Right ventricle myocardium superior (tissue), 1 donor: ENCODE measurements at places on chromosomes 6 and 20. TPM values are rescaled to one million over a fixed set of nuclear protein-coding genes. Genes with fewer than 3 reads are reported as not detected.
A peak's percentile ranks its signal among the peaks of the same experiment; 100 is the strongest.

DNA sequence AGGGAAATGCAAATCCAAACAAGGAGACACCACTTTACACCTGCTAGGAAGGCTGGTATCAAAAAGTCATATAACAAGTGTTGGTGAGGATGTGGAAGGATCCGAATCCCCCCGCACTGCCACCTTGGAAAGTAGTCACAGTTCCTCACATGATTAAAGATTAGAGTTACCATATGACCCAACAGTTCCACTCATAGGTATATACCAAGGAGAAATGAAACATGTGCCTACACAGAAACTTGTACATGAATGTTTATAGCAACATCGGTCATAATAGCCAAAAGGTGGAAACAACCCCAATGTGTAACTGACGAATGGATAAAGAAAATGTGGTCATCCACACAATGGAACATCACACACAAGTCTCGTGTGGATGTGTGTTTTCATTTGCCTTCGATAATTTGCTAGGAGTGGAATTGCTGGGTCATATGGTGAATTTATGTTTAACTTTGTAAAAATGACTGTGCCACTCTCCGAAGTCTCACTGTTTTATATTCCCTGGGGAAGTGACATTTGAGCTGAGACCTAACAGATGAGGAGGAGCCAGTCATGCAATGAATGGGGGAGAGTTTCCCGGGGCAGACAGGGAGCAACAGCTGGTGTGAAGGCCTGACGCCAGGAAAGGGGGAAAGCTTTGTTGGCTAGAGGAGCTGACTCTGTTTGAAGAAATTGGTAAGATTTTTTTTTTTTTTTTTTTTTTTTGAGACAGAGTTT lies 125.9 kb upstream of the MLN start:
- DNase-seq = no peak

SAMD3 gene
- 0.19 TPM for total RNA-seq

SPDEF gene
- not detected for total RNA-seq

GMNN gene
- total RNA-seq = 7.1 TPM

DNA sequence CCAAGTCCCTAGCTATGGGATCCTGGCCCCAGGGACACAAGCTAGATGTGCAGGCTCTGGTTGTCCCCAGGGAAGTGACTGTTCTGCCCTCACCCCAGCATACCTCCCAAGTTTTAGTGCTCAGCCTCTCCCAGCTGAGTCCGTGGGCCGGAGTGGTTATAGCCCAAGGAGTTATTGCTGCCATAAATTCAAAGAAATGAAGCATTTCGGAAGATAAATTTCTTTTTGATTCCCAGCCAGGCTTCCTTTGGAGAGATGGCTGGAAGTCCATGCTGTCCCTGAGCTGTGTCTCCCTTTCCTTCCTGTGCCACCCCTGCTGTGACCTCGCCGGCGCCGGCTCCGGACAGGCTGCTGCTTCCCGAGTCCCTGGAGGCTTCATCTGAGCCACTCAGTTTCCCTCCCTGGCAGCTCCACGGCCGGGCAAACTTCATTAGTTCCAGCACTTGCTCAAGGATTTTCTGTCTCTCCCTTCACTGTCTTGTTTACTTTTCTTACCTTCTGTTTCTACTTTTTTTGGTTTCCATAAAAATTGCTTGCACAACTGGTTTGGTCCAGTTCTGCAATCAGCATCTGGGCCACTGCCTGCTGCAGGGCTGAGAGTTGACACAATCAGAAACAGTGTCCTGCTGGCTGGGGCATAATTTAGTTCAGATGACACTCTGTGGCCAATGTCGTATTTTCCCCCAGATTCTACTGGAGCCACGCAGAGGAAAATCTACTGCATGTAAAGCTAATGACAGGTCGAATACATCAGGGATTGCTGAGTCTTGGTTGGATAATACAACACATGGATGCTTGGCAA lies 225.5 kb downstream of the SYNDIG1 start:
- no peak for DNase-seq

TEAD3 gene
- total RNA-seq = 25.4 TPM

TP53TG5 gene
- 1.2 TPM for total RNA-seq

BPI gene
- total RNA-seq = 0.11 TPM

DNA sequence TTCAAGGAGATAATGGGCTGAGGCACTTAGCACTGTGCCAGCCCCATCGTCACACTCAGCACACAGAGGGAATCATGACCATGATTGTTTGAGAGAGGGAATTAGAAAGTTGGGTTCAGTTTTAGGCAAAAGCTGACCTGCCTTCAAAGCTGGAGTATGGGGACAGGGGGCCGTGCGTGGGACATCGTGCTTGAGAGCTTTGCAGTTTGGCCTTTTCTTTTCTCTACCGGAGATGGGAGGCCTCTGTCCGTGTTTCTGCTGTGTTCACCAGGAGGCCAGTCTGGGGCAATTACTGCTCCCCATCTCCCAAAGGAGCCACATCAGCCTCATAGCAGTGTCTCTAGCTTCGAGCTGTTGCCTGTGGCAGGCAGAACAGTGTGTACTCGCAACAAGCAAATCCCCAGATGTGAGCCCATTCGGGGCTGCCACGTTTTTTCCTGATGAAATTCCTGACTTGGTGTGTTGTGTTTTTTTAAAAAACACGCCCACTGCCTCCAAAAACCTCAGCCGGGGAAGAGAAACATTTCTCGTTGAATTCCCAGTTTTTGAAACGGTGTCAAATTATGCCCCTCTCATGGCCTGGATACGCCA lies 20.2 kb downstream of the EYA2 start:
- DNase-seq = peak; percentile 64

NMBR gene
- total RNA-seq = not detected

DNA sequence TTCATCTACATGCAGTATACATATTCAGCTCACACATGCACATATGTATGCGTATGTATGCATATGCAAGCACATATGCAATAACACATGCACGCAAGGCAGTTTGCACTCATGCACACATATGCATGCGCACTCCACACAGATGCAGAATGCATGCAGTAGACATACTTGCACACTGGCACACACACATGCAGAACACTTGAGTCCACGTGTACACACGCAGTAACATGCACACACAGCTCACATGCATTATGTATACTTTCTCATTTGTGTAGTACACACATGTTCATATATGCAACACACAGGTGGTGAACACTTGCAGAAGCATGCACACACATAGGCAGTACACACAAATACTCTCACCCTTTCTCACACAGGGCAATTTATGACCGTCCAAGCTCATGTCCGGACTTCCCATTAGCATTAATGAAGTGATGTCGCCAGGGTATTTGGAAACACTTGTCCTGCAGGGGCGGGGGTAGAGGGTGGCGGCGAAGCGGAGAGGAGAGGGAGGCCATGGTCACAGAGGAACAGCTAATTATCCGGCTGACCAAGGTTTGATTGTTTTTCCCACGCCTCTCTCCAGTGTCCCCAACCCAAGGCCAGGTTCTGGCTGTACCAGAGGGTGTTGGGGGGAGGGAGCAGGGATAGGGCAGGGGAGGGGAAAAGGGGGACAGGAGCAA lies 91.3 kb downstream of the VEGFA start:
- DNase-seq = no peak

GRCh38 chr20:22312744-22313346 lies 271.5 kb downstream of the FOXA2 start:
- no peak for DNase-seq

TFAP2A gene
- total RNA-seq = 0.51 TPM

DNA sequence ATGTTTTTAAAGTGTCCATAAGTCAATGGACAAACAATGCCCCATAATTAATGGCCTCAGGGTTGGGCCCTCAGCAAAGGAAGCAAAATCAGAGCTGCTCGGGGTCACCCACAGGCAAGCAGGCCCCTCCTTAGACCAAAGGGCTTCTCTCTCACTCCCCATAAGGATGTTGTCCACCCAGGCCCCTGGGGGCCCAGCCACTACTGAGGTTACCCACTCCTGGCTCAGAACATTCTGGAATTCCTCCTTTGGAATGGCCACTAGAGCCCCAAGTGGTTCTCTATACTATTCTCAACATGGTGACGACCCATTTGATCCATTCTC lies 50.9 kb downstream of the BANF2 start:
- no peak for DNase-seq

GRCh38 chr6:148648754-148649453 lies 97.9 kb upstream of the UST start:
- no peak for DNase-seq

GRCh38 chr20:36407199-36407733 lies 101.1 kb downstream of the DLGAP4 start:
- no peak for DNase-seq

PRRT1 gene
- total RNA-seq = 0.51 TPM

C20orf173 gene
- total RNA-seq = not detected

EDN3 gene
- not detected for total RNA-seq

CCHCR1 gene
- 10.9 TPM for total RNA-seq

DNA sequence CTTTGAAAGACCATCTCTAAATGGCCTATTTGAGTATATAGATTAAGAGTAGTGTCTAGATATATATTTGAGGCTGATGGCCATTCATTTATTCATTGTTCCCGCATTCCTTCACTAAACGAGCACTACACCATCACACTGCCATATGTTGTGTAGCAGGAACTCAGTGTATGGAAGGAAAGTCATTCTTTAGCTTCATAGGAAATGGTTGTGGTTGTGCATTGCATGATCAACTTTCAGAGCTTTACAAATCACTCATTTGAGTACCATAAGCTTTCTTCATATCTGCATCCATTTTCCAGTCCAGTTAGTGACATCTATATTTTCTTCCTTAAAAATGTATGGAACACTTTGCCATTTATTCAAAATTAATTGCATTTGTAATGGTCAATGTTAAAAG lies 97.9 kb downstream of the ARID1B start:
- no peak for DNase-seq

DNA sequence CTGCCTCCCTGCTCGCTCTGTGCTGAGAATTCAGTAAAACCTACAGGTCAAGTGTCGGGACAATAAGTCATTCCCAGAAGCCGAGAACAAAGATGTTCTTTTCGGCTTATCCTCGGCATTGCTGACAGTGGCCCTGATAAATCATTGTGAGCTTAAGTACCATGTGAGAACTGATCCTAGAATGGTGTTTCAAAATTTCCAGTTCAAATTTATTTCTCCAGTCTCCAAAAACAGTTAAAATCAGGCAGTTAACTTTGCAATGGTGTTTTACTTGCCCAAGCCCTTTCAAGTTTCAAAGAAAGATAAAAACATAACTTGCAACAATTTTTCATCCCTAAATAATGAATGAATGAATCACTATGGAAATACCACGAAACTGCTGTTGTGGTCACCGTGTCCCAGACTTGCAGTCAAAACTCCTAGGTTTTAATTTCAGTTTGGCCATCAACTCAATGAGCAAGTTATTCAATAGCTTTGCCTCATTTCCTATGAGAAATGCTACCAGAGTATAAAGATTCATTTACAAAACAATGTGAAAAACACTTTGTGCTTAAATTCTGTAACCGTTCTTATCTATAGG lies 4.3 kb downstream of the ATP5F1E start:
- DNase-seq = no peak

GRCh38 chr6:113626475-113626874 lies 230.7 kb upstream of the MARCKS start:
- no peak for DNase-seq

- DNase-seq = no peak
These were observed 171.8 kb upstream of the COL21A1 start for GRCh38 chr6:56419191-56419590.

ADTRP gene
- not detected for total RNA-seq

- no peak for DNase-seq
These were observed 44.2 kb downstream of the KCNK5 start for GRCh38 chr6:39184906-39185580.

DNA sequence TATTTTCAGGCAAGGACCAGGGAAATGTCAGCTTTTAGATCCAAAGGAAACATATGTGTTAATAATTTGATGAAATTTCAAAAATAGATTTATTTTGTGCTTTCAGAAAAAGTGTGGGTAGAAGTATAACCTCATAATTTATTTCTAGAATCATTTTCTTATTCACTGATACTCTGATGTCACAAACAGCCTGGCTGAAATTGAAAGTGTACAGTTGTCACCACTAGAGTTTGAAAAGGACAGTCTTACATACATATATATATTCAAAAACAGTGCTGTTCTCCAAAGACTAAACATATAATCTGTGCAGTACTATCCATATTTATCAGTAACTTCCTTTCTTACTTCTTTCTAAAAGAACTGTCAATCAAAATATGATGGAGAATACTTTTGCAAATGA lies 254.4 kb upstream of the KCNQ5 start:
- no peak for DNase-seq

- DNase-seq = no peak
These were observed 67.4 kb downstream of the STMND1 start for GRCh38 chr6:17169291-17169690.

DDO gene
- total RNA-seq = 31.1 TPM

GRCh38 chr6:397604-398003 lies 6.1 kb downstream of the IRF4 start:
- no peak for DNase-seq

GRCh38 chr6:148166339-148166968 lies 176.2 kb upstream of the SASH1 start:
- no peak for DNase-seq

MATN4 gene
- not detected for total RNA-seq

GRCh38 chr20:32737371-32738223 lies 5.7 kb downstream of the COMMD7 start:
- no peak for DNase-seq

DNA sequence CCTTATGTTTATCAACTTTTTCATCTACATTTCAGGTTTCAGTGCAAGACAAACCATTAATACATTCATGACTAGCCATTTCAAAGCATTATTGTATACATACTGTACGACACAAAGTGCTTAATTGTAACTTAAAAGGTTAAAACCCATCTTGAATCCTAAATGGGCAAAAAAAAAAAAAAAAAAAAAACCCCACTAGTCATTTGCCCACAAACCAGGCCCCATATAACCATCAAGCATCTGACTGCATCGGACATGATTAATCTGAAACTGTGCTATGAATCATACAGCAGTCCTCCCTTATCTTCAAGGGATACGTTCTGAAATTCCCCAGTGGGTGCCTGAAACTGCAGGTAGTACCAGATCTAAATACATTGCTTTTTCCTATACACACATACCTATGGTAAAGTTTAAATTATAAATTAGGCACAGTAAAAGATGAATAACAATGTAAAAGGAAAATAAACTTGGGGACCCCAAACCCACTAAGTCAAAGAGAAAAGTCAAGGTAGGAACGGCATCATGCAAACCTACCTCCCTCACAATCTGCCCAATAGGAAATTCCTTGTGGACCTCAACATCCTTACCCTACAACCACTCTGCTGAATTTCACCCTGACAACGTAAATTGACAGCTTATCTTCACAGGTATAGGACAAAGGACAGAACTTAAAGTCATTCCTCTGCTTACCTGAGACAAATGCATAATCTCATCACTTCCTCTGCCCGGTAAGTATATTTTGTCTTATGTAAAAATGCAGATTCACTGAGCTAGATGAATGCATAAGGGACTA lies 14.3 kb downstream of the B4GALT5 start:
- DNase-seq = no peak

C20orf202 gene
- total RNA-seq = 0.35 TPM

DNA sequence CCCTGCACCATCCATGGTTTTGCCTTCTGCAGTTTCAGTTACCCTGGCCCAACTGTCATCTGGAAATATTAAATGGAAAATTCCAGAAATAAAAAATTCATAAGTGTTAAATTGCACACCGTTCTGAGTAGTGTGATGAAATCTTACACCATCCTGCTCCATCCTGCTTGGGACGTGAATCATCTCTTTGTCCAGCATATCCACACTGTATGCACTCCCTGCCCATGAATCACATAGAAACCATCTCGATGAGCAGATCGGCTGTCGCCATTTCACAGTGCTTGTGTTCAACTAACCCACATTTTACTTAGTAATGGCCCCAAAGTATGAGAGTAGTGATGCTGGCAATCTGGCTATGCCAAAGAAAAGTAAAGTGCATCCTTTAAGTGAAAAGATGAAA lies 105.9 kb upstream of the ID4 start:
- DNase-seq = no peak

UNC93A gene
- total RNA-seq = not detected

- DNase-seq = no peak
These were observed 164.1 kb downstream of the UTRN start for GRCh38 chr6:144449218-144449617.
